WTC11 (cell line): ENCODE measurements at places on chromosomes 2 and 18. TPM values are rescaled to one million over a fixed set of nuclear protein-coding genes. Genes with fewer than 3 reads are reported as not detected.
A peak's percentile ranks its signal among the peaks of the same experiment; 100 is the strongest.

GRCh38 chr2:16189029-16189835 lies 248.9 kb downstream of the MYCN start:
- no peaks in the 10 kb centered on the region for H3K27me3 ChIP-seq
- no peaks in the 10 kb centered on the region for H3K36me3 ChIP-seq
- H3K27ac ChIP-seq, result no peak overlapping the region

DNA sequence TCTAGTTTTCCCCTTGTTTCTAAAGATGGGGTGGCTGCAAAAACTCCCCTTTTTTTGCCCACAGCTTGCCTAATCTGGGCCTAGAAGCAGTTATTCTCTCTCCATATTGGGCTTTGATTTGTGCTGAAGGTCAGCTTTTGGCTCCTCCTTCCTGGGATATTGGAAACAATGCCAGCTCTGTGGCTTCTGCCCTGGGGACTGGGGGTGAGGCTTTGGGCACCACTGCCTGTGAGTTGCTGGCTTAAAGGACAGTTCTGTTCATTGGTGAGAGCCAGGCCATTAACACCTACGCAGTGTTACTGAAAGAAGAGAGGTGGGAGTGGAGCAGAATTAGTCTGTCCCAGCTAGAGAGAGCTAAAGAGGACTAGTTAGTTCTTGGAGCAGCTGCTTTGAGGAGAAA lies 4.3 kb downstream of the UBXN2A start:
- DNase-seq, result no peak
- H3K4me1 ChIP-seq, result peaks cover 18% of the 10 kb centered on the region
- peaks cover 14% of the 10 kb centered on the region for H3K36me3 ChIP-seq
- peak overlapping the region; percentile 12 for H3K27ac ChIP-seq

- DNase-seq, result no peak
- H3K4me1 ChIP-seq, result peaks cover 16% of the 10 kb centered on the region
- H3K27me3 ChIP-seq, result no peaks in the 10 kb centered on the region
- no peaks in the 10 kb centered on the region for H3K36me3 ChIP-seq
- no peak overlapping the region for H3K27ac ChIP-seq
Measured at GRCh38 chr2:30923623-30924022, 116.4 kb upstream of the CAPN13 start.

DNA sequence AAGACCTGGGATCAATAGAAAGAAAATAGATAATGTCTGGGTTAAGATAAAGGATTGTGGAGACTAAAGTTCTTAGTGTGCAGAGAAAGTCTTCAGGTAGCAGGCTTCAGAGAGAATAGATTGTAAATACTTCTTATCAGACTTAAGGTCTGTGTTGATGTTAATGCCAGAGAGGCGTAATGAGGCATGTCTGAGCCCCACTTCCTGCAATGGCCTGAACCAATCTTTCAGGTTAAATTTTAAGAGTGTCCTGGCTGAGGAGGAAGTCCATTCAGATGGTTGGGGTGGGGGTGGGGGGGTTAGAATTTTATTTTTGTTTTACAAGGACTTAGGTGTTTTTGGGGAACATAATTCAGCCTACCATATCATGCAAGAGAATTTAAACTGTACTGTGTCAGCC lies 129.5 kb downstream of the EVA1A start:
- DNase-seq, result no peak
- H3K4me3 ChIP-seq, result no peak overlapping the region
- H3K27ac ChIP-seq, result no peak overlapping the region
- H3K27me3 ChIP-seq, result peaks cover 2% of the 10 kb centered on the region; the same call in 1 of the 2 replicates

DNA sequence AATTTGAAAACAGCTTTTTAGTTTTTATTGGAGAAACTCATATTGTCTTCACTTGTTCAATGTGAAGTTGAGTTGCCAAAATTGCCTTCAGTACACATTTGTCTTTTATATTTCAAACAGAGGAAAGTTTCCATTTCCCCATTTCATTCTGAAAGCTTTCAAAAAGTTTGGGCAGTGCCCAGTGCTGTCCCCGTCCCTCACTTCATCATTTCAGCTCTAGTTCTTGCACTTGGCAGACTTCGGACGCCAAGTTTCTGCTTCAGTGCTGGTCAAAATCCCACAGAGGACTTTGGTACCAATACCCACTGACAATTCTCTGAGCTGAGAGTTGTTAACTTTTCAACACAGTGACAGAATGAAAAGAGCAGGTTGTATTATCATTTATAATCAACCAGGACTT lies 43.4 kb upstream of the AQP4 start:
- H3K27ac ChIP-seq, result no peak overlapping the region
- peaks cover 15% of the 10 kb centered on the region for H3K4me1 ChIP-seq
- no peak for DNase-seq
- H3K27me3 ChIP-seq, result peaks cover 8% of the 10 kb centered on the region

DNA sequence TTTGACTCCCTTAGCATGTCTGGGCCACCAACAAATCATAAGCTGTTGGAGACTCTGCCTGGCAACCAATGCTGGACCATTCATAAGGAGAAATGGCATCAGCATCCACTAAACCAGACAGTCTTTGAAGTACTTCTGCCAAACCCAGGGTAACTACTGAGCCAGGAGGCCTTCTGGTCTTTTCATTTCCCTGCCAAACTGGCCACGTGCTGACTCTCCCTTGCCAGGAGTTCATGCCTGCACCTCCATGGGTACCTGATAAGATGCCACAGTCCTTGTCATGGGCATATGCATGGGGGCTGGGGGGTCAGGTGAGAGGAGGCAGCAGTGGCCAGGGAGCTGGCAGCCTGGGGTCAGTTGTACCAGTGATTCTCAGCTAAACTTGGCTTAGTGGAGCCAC lies 34.2 kb upstream of the DAPL1 start:
- peaks cover 4% of the 10 kb centered on the region; the same call in 1 of the 2 replicates for H3K36me3 ChIP-seq
- peaks cover 11% of the 10 kb centered on the region for H3K4me1 ChIP-seq
- DNase-seq, result no peak
- H3K27ac ChIP-seq, result no peak overlapping the region
- H3K27me3 ChIP-seq, result no peaks in the 10 kb centered on the region; the same call in 1 of the 2 replicates

DNA sequence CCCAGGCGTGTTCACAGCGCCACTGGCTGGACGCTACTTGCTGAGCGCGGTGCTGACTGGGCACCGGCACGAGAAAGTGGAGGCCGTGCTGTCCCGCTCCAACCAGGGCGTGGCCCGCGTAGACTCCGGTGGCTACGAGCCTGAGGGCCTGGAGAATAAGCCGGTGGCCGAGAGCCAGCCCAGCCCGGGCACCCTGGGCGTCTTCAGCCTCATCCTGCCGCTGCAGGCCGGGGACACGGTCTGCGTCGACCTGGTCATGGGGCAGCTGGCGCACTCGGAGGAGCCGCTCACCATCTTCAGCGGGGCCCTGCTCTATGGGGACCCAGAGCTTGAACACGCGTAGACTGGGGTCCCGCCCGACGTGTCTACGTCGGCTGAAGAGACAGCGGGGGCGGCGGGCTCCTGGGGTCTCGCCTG lies 891 bp upstream of the KHK start:
- peak overlapping the region; percentile 70 for H3K4me3 ChIP-seq
- peaks cover 23% of the 10 kb centered on the region for H3K27me3 ChIP-seq
- peaks cover 26% of the 10 kb centered on the region for H3K4me1 ChIP-seq
- H3K27ac ChIP-seq, result no peak overlapping the region
- H3K36me3 ChIP-seq, result no peaks in the 10 kb centered on the region

GRCh38 chr2:237978058-237978712 lies 11.4 kb downstream of the UBE2F start:
- H3K4me1 ChIP-seq, result peaks cover 25% of the 10 kb centered on the region
- H3K36me3 ChIP-seq, result peaks cover 12% of the 10 kb centered on the region
- H3K4me3 ChIP-seq, result no peak overlapping the region

DNA sequence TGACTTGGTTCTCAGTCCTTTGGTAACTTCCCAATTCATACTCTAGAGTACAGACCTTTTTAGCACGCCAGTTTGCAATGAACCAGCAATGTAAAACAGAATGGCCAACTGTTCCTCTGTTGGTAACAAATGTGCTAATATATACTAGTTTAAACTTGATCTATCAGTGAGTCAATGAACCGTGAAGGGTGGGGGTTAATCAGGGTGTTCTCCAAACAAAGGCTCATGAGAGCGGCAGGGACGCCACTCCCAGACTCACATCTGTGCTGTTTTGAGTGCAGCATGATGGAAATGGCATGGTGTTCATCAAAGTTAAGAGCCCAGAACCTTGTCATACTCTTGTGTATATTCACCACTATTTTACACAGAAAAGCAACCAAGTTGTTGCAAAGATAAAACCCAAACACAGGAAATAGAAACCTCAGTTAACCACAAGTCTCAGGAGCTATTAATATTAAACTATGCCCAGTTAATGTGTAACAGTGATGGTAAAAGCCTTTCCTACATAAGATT lies 70.3 kb downstream of the CERKL start:
- H3K27ac ChIP-seq, result no peak overlapping the region; the same call in 1 of the 2 replicates
- no peak for DNase-seq
- no peaks in the 10 kb centered on the region for H3K27me3 ChIP-seq
- H3K36me3 ChIP-seq, result no peaks in the 10 kb centered on the region
- no peak overlapping the region; the same call in 1 of the 2 replicates for H3K4me3 ChIP-seq

The MROH2A gene
- 0.16 TPM in 1 of 3 replicates, not detected in the others for total RNA-seq

The RNASEH1 gene
- 34.0 to 44.4 TPM (median 38.7 TPM) in 3 replicates for total RNA-seq
